Spleen (tissue), 13 donors: ENCODE measurements at places on chromosomes 1 and 21. TPM values are rescaled to one million over a fixed set of nuclear protein-coding genes. Genes with fewer than 3 reads are reported as not detected.

The MX2 gene
- 72.1 TPM for total RNA-seq

The RGS8 gene
- not detected for total RNA-seq

The PCBP3 gene
- total RNA-seq = 31.6 TPM

The SAMD11 gene
- 18.1 TPM for total RNA-seq

The S100A12 gene
- total RNA-seq = 1,354 TPM

The FCRL1 gene
- 158 TPM for total RNA-seq

The C1orf56 gene
- total RNA-seq = 1.8 TPM

The PLA2G4A gene
- total RNA-seq = 4.6 TPM

The LORICRIN gene
- not detected for total RNA-seq

The OR6P1 gene
- not detected for total RNA-seq

The ARL8A gene
- 53.0 TPM for total RNA-seq

The OTUD3 gene
- total RNA-seq = 5.1 TPM

The C1orf210 gene
- not detected for total RNA-seq

The ATP5PB gene
- total RNA-seq = 144 TPM

The C1orf87 gene
- not detected for total RNA-seq

The GBP5 gene
- total RNA-seq = 72.2 TPM

The FMN2 gene
- total RNA-seq = 0.13 TPM

The CFHR4 gene
- not detected for total RNA-seq

The SAMD13 gene
- total RNA-seq = 0.72 TPM

The CELA2A gene
- not detected for total RNA-seq

The LACTBL1 gene
- not detected for total RNA-seq

The PRPF38A gene
- total RNA-seq = 45.5 TPM

The SEC16B gene
- total RNA-seq = 3.3 TPM

The CD52 gene
- 314 TPM for total RNA-seq

The GCSAML gene
- 0.49 TPM for total RNA-seq

The TENT5C gene
- 39.5 TPM for total RNA-seq

The COL18A1 gene
- total RNA-seq = 208 TPM

The ADAMTS4 gene
- total RNA-seq = 11.0 TPM

The LAX1 gene
- 14.6 TPM for total RNA-seq

The PRAMEF25 gene
- not detected for total RNA-seq

The ZBTB8A gene
- 3.6 TPM for total RNA-seq

The ARMH1 gene
- 17.1 TPM for total RNA-seq

The KPRP gene
- total RNA-seq = not detected

The KCNJ15 gene
- 8.9 TPM for total RNA-seq

The GJA8 gene
- not detected for total RNA-seq

The S100A2 gene
- 0.97 TPM for total RNA-seq

The KLHDC7A gene
- not detected for total RNA-seq

The SORT1 gene
- 35.1 TPM for total RNA-seq

The GPA33 gene
- total RNA-seq = 0.72 TPM

The KCNA10 gene
- total RNA-seq = not detected

The CELSR2 gene
- total RNA-seq = 1.4 TPM

The ADAMTS5 gene
- 29.1 TPM for total RNA-seq

The UQCRHL gene
- 2.6 TPM for total RNA-seq

The COL8A2 gene
- total RNA-seq = 19.4 TPM

The RGS5 gene
- total RNA-seq = 28.5 TPM

The TSSK3 gene
- total RNA-seq = 3.9 TPM

The NPHS2 gene
- total RNA-seq = not detected

The MFAP2 gene
- 2.7 TPM for total RNA-seq

The CNIH3 gene
- total RNA-seq = 0.68 TPM

The SHE gene
- total RNA-seq = 54.7 TPM

The FCMR gene
- total RNA-seq = 242 TPM

The SLC30A2 gene
- not detected for total RNA-seq

The OR2T11 gene
- total RNA-seq = 1.2 TPM

The CFHR3 gene
- total RNA-seq = not detected

The CLCA1 gene
- not detected for total RNA-seq

The CA14 gene
- total RNA-seq = not detected

The FNBP1L gene
- 8.2 TPM for total RNA-seq
